ENCODE measurements at places on chromosomes 2 and 18. TPM values are rescaled to one million over a fixed set of nuclear protein-coding genes. Genes with fewer than 3 reads are reported as not detected.
A peak's percentile ranks its signal among the peaks of the same experiment; 100 is the strongest.

- peaks cover 57% of the 10 kb centered on the region for H3K36me3 ChIP-seq
- no peak overlapping the region for H3K27ac ChIP-seq
- no peaks in the 10 kb centered on the region for H3K27me3 ChIP-seq
- no peak overlapping the region for H3K4me3 ChIP-seq
- no peaks in the 10 kb centered on the region for H3K4me1 ChIP-seq
These were observed 32.5 kb upstream of the ERCC3 start for GRCh38 chr2:127326289-127326945.

DNA sequence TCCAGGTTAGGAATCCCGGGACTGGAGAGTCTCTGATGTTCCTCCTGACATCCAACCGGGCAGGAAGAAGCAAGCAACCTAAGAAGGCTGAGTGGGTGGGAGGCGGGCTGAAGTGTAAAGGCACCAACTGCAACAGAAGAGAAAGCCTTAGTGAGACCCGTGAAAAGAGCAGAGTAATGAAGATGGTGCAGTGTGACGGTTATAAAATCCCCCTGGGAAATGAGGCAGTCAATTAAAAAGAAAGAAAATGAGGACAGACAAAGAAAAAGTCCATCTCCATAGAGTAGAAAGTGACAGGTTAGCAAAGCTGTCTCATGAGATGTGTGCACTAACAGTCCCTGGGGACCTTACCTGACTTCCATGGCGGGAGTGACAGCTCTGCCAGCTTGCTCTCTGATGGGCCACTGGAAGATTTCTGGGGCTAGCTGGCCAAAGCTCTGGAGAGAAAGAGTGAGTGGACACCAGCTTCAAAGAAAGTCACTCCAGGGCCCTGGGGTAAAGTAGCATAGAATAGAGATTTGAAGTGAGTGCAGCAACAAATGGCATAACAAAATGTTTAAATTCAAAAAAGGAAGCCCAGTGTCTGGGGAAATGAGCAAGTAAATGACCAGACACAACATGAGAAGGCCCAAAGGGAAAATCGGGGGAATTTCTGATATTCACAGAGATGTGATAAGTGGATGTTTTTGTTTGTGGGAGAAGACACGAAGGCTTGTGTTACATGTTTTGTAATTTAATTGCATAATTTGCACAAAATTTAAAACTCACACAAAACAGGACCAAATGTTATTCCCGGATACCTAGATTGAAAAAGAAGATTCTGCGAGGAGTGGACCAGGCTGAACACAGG is 44.1 kb upstream of the IGFBP2 start:
- H3K4me3 ChIP-seq, result no peak overlapping the region
- H3K4me1 ChIP-seq, result no peaks in the 10 kb centered on the region
- no peaks in the 10 kb centered on the region for H3K36me3 ChIP-seq
- no peaks in the 10 kb centered on the region for H3K27me3 ChIP-seq
- DNase-seq, result no peak
- H3K27ac ChIP-seq, result no peak overlapping the region

DNA sequence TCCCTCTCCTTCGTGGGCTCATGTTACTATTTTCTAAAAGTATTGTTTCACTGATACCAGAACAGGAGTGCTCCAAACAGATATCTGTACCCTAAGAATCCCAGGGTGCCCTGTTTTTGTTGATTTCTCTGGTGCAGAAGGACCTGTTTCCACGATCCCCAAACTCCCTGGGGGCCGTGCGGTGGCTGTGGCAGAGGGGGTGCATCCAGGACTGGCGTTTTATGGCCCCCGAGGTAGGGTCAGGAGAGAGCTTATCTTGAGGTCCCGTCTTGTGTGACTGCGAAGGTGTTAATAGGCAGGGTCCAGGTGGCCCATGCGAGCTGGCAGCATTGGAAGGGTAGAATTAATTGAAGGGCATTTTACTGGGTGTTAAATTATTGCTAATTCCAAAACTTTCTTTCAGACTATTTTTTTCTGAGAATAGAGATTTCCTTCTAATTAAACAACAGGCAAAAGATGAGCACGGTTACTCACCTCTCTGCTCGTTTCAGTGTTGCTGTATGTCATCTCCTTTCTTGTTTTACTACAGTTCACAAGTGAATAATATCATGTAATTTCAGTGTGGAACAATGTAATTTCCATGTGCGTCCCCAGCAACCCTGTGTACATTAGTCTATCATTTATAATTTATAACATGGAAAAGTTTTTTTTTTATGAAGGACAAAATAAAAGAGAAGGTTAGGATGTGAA is 8.2 kb downstream of the TWIST2 start:
- H3K27me3 ChIP-seq, result no peaks in the 10 kb centered on the region
- H3K4me1 ChIP-seq, result no peaks in the 10 kb centered on the region
- H3K27ac ChIP-seq, result no peak overlapping the region
- H3K36me3 ChIP-seq, result no peaks in the 10 kb centered on the region
- H3K4me3 ChIP-seq, result no peak overlapping the region
- DNase-seq, result peak; percentile 47

DNA sequence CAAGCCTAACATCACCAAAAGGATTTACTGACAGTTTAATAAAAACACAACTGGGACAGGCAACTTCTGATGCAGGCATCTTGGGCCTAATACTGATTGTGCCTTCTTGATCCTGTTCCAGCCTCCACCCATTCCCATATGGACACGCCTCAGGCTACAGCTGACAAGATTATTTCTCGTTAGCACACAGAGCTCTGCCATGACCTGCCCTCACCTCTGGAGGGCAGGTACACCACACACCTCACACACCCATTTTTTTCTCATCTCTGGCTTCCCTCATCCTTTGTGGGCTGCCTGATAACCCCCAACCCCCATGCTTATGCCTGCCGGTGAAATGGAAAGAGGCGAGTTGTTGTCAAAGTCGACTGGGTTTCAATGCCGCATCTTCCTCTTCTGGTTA is 147.0 kb downstream of the ANTXR1 start:
- H3K36me3 ChIP-seq, result no peaks in the 10 kb centered on the region
- no peak for DNase-seq
- H3K4me3 ChIP-seq, result no peak overlapping the region
- H3K27me3 ChIP-seq, result no peaks in the 10 kb centered on the region
- no peak overlapping the region for H3K27ac ChIP-seq
- peaks cover 34% of the 10 kb centered on the region for H3K4me1 ChIP-seq

DNA sequence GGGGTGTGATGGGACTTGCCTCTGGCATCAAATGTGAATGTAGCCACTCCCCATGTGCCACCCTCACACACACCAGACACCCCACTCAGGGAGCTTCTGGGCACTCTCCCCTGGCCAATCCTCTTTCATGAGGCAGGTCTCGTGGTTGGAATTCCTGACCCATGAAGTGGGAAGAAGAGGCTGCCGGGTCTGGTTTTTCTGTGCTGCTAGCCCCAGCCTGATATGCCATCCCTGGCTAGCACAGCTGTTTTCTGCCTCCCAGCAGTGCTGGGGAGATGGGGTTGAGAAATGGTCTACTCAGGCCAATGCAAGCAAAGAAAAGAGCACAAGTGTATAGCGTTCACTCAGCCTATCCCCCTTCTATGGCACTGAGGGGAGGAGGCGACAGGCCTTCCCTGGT is 1.2 kb upstream of the C2orf72 start:
- DNase-seq, result no peak
- H3K36me3 ChIP-seq, result no peaks in the 10 kb centered on the region

GRCh38 chr2:65767946-65768345 is 335.5 kb upstream of the SPRED2 start:
- DNase-seq, result no peak
- no peaks in the 10 kb centered on the region for H3K36me3 ChIP-seq
- no peak overlapping the region for H3K4me3 ChIP-seq
- no peaks in the 10 kb centered on the region for H3K27me3 ChIP-seq

DNA sequence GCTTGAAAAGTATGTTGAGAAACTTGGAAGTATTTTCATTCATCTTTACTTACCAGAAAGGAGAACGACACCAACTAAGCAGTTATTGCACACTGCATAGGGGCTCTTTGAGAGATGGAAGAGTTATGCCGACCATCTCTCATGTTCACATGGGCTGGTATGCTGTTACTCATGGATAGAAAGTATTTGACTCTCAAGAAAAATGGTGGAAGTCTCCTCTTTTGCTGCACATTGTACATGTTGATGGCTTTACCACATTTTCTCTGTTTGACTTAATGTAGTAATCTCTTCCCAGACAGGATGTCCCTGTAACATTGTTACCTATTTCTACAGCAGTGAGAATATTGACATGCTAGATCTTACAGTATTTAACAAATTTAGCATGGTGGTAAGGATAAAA is 23.2 kb downstream of the CAB39 start:
- no peaks in the 10 kb centered on the region for H3K36me3 ChIP-seq
- H3K4me3 ChIP-seq, result no peak overlapping the region
- no peak overlapping the region for H3K27ac ChIP-seq
- H3K27me3 ChIP-seq, result no peaks in the 10 kb centered on the region
- no peak for DNase-seq
- peaks cover 38% of the 10 kb centered on the region for H3K4me1 ChIP-seq

- no peaks in the 10 kb centered on the region for H3K36me3 ChIP-seq
- no peak overlapping the region for H3K27ac ChIP-seq
- H3K27me3 ChIP-seq, result no peaks in the 10 kb centered on the region
- peaks cover 11% of the 10 kb centered on the region for H3K4me1 ChIP-seq
These were observed 161.3 kb downstream of the DTNA start for GRCh38 chr18:34871435-34871834.

- DNase-seq, result no peak
- no peaks in the 10 kb centered on the region for H3K4me1 ChIP-seq
- no peak overlapping the region for H3K4me3 ChIP-seq
These were observed 95.2 kb downstream of the ZCCHC2 start for GRCh38 chr18:62617793-62618591.

DNA sequence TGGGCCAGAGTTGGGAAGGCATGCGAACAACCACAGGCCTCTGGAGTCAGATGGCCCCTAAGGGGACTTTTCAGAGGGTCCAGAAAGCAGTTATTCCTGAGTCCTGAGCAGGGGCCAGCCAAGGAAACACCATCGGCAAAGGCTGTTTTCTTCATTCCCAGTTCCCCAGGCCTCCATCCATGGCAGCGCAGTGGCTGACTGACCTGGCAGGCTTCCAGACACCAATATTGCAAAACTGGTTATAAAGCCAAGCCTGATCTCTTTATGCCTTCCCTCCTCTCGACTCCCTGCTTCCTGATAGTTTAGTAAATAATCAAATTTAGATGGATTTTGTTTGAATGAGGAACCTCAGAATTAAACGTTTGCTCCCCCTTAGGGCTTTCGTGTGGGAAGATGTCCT is 133.4 kb upstream of the ITGA6 start:
- H3K27me3 ChIP-seq, result no peaks in the 10 kb centered on the region
- H3K4me3 ChIP-seq, result no peak overlapping the region
- no peak overlapping the region for H3K27ac ChIP-seq
- no peaks in the 10 kb centered on the region for H3K36me3 ChIP-seq

GRCh38 chr2:20144861-20145260 is 80.1 kb downstream of the SDC1 start:
- no peak overlapping the region for H3K27ac ChIP-seq
- H3K36me3 ChIP-seq, result no peaks in the 10 kb centered on the region
- no peak overlapping the region for H3K4me3 ChIP-seq
- no peaks in the 10 kb centered on the region for H3K27me3 ChIP-seq
- no peaks in the 10 kb centered on the region for H3K4me1 ChIP-seq

DNA sequence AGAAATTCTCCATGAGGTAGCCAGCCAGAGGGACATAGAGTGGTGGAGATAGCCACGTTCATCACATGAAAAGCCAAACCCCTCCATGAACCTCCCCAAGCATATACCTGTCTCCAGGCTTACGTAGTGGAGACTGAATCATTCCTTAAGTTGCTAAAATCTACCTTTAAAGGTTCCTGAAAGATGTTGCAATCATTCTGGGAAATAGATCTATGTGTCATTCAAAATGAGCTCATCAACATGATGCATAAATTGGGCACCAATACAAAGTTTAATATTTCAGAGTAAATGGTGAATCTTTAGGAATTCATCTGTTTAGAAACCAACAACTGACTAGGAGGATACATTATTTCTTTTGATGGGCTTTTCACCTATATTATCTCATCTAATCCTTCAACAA is 362.6 kb upstream of the ID2 start:
- H3K4me1 ChIP-seq, result no peaks in the 10 kb centered on the region
- no peak overlapping the region for H3K27ac ChIP-seq
- H3K27me3 ChIP-seq, result no peaks in the 10 kb centered on the region
- no peaks in the 10 kb centered on the region for H3K36me3 ChIP-seq
- DNase-seq, result no peak

- H3K4me1 ChIP-seq, result no peaks in the 10 kb centered on the region
- H3K4me3 ChIP-seq, result peak overlapping the region; percentile 0
- H3K27me3 ChIP-seq, result no peaks in the 10 kb centered on the region
- DNase-seq, result peak; percentile 91
- H3K36me3 ChIP-seq, result no peaks in the 10 kb centered on the region
- H3K27ac ChIP-seq, result peak overlapping the region; percentile 94
These were observed 61.4 kb upstream of the RTN4 start for GRCh38 chr2:55111570-55112228.

DNA sequence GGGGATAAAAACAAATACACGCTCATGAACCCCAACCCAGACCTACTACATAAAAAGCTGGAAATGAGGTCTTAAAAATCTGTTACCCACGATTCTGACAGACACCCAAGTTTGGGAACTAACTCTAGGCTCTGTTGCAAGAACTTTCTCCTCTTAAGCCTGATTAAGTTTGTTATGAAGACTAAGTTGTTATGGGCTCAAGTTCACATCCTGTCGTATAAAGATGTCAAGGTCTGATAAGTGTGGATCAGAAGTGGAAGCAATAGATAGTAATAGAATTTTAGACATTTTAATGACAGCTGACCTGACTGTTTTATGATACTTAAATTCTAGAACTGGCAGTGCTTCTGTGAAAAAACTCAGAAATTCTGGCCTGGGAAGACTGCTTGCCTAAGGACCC is 43.2 kb downstream of the LPIN2 start:
- H3K36me3 ChIP-seq, result no peaks in the 10 kb centered on the region
- H3K4me3 ChIP-seq, result no peak overlapping the region
- no peak for DNase-seq
- no peaks in the 10 kb centered on the region for H3K27me3 ChIP-seq
- no peak overlapping the region for H3K27ac ChIP-seq

DNA sequence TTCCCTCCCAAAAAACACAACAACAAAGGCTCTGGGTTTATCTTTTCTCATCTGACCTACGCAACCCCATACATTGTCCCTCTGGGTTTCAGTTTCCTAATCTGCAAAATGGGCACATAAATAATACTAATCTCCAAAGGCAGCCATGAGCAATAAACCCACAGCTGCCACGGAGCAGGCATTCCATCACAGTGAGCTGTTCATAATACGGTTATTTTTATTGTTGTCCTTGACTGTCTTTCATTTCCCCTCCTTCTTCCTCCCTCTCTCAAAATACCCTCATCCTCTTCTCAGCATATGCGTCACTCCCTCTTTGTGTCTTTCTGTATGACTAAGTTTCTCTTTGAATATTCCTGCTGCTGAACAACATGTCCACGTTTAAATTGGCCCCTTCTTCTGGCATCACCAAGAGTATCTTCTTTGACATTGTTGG is 129.8 kb upstream of the CAB39 start:
- no peak overlapping the region for H3K4me3 ChIP-seq
- H3K27ac ChIP-seq, result no peak overlapping the region
- DNase-seq, result no peak
- no peaks in the 10 kb centered on the region for H3K36me3 ChIP-seq
- H3K27me3 ChIP-seq, result no peaks in the 10 kb centered on the region

GRCh38 chr2:124025171-124025580 is at the start of gene CNTNAP5:
Gene CNTNAP5 (plus strand): TSS chr2:124025287. CDS start chr2:124025651, 364 bp downstream.
- H3K27me3 ChIP-seq, result peaks cover 6% of the 10 kb centered on the region
- H3K4me1 ChIP-seq, result no peaks in the 10 kb centered on the region

Gene RAB3GAP1
- 36.2 TPM for total RNA-seq

Gene AFF3
- total RNA-seq, result 16.2 TPM

Gene FAM124B
- total RNA-seq, result 1.3 TPM

Gene RTP5
- not detected for total RNA-seq

Gene ASPRV1
- total RNA-seq, result 0.83 TPM

Gene VAPA
- 227 TPM for total RNA-seq

Gene C2orf80
- total RNA-seq, result not detected

Gene KCNJ3
- 46.5 TPM for total RNA-seq
